ENCODE measurements at places on chromosomes 5 and 9. TPM values are rescaled to one million over a fixed set of nuclear protein-coding genes. Genes with fewer than 3 reads are reported as not detected.
A peak's percentile ranks its signal among the peaks of the same experiment; 100 is the strongest.

SH2D3C gene
- 15.1 TPM for polyA plus RNA-seq

EIF4E1B gene
- not detected for polyA plus RNA-seq

DNA sequence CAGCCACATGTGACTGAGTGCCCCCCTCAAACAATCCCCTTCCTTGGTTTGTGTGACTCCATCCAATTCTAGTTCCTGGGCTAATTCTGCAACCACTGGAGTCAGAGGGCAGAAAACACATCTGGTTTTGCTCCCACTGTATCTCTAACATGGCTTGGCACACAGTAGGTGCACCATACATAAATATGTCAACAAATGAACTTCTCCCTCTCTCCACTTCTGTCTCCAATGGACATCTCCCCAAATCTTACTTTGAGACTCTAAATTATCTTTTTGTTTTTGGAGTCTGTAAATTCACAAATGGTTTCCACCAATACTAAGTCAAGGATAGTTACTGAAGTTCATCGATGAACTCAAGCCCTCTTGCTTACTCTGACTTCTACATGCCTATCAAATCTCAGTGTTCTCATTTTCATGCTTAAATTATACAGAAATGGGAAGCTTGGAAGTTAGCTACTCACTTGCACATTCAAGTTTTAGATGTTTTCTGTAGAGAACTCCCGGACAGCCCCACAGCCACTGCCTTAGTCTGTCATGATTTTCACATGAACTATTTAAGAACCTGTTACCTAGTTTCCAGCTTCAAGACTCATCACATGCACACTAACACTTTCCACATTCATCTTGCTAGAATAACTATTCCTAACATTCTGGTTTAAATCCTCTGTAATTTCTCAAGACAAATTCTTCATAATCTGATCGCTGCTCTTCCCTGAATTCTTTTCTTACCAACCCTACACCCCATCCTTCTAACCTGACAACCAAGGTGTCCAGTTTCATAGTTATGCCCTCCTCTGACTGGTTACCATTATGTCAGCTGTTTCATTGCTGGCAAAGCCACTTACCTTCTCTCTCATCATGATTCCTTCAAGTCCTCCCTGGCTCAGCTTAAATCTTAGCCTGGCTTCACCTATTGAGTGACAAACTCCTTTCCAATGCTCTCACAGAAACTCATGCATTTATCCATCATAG lies 6.0 kb downstream of the RPL37 start:
- DNase-seq, result no peak

GRCh38 chr5:136036293-136036911 lies 7.6 kb downstream of the TGFBI start:
- no peak for DNase-seq

GRCh38 chr5:112217843-112218579 lies 201.1 kb downstream of the EPB41L4A start:
- no peak for DNase-seq

OR1J2 gene
- polyA plus RNA-seq, result not detected

GRCh38 chr9:37923118-37923795 lies 19.3 kb upstream of the SLC25A51 start:
- no peak for DNase-seq

DNA sequence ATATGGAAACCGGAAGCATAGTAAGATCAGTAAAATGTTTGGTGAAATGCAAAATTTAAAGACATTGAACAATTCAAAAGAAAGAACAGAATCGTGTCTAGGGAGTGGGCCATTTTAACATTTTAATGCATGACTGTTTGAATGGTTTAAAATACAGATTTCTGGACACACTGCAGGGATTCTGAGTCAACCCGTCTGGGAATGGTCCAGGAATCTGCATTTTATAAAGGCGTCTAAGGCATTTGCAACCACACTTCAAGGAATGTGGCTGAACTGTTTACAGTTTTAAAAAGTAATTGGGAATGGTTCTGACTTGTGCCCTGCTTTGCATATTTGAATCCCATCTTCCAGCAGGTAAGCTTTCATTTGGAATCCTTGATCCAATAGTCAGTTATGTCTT lies 811.7 kb upstream of the WWC1 start:
- DNase-seq, result no peak

DNA sequence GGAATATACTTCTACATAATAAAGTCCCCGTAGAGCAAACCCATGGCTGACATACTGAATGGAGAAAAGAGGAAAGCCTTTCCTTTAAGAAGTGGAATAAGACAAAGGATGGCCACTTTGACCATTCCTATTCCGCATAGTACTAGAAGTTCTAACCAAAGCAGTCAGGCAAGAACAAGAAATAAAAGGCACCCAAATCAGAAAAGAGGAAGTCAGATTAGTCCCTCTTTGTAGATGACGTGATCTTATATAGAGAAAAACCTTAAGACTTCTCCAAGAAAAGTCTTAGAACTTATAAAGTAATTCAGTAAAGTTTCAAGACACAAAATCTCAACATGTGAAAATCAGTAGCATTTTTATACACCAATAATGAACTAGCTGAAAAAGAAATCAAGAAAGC lies 133.9 kb downstream of the GIN1 start:
- no peak for DNase-seq

BTNL9 gene
- polyA plus RNA-seq, result 6.9 TPM

GRCh38 chr9:126376311-126377175 lies 49.9 kb downstream of the MVB12B start:
- no peak for DNase-seq

DNA sequence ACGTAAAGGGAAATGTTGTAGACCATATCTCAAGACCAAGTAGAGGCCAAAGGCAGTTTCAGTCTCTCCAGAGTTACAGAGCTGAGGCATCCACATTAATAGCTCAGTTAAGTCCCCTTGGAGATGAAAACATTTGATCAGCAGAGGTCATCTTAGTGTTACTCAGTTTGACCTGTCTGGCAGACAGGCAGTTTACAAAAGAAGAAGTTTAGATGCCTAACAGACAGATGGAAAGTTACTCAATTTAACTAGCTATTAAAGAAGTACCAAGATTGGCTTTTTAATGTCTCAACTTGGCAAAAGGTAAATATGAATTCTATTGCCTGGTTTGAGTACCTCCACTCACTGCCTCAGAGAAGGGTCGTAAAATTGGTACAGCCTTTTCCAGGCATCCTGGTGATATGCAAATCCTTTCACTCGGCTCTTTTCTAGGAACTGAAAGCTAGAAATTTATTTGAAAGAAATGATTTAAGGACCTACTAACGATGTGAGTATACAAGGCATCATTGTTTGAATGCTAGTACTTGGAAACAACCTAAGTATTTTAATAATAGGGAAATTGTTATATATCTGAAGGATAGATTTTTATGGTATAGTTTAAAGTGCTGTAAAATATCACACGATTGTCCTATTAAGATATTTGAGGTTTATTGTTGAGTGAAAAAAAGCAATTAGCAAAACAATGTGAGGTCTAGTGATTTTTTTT lies 14.8 kb downstream of the ACO1 start:
- no peak for DNase-seq

GRCh38 chr5:168950241-168950951 lies 350.5 kb downstream of the SLIT3 start:
- DNase-seq, result no peak

ARHGEF28 gene
- 53.2 TPM for polyA plus RNA-seq

- DNase-seq, result peak; percentile 6
These were observed 388.5 kb downstream of the GABRG2 start for GRCh38 chr5:162456086-162456485.

- DNase-seq, result no peak
These were observed 20.5 kb upstream of the IFNK start for GRCh38 chr9:27503623-27504022.

DNA sequence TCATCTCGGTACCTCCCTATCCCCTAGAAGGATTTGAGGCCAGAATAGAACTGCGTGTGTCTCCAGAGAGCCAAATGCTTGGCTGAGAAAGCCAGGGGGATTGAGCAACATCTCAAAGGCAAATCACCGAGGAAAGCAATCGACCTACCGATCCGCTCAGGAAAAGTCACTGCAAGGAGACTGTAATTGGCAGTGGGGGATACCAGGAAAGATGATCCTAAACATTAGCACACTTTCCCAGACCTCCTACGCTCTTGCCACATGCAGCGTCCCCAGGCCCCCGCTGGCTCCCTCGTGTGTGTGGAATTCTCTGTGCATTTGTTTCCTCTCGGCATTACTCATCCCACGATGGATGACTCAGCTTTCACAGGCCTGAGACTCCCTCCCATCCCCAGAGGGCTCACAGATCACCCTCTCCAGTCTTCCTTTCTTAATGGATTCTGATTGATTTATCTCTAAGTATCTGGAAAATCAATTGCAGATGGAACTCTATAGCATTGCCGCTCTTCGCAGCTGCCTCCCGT lies 82.2 kb upstream of the ICE1 start:
- no peak for DNase-seq

DNA sequence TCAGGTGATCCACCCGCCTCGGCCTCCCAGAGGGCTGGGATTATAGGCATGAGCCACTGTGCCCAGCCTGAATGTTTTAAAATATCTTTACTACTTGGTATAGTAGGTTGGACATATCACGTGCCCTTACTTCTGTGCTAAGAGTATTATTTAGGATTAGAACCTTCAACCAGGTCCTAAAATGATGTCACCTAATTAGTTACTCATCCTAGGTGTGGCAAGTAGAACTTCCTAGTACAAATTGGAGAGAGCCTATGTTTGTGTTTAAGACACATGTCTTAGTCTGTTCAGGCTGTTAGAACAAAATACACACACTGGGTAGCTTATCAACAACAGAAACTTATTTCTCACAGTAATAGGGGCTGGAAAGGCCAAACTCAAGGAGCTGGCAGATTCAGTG lies 51.5 kb downstream of the ZFAND5 start:
- no peak for DNase-seq

- DNase-seq, result no peak
These were observed 45.3 kb upstream of the NSMF start for GRCh38 chr9:137504432-137504777.

IFNK gene
- polyA plus RNA-seq, result not detected

DNA sequence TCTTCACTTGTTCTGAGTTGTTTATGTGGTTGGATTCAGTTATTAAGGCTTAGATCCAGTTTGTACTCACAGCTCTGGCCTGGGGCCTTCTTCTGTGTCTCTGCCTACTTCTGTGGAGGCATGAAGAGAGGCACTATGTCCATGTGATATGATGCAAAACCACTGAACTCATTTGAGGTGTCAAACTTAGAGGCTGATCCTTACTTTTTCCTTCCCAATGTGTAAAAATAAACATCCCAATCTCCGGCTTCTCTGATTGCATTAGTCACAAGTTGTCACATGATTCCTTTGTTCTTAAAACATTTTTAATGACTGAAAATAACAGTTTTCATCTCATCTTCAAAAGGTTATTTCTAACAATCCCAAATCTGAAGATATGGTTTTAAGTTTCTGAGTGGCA lies 276.0 kb upstream of the RGMB start:
- DNase-seq, result no peak

- DNase-seq, result no peak
These were observed 185.7 kb upstream of the IL12B start for GRCh38 chr5:159515909-159516415.

DNA sequence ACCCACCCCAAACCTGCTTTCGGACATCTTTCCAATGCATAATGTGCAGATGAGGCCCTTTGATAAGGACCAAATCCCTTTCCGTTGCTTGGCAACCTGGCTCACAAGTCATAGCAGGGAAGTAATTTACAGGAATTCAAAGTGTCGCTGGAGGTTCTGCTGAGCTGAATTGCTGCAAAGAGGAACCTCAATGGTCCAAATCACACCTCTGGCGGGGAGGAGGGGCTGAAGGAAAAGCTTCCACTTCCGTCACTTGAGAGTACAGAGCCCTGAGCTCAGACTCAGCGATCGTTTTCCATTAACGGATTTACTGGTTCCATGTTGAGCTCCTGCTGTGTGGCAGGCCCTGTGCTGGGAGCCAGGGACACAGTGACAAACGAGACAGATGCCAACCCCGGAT lies 99.3 kb downstream of the KCNIP1 start:
- DNase-seq, result no peak

DNA sequence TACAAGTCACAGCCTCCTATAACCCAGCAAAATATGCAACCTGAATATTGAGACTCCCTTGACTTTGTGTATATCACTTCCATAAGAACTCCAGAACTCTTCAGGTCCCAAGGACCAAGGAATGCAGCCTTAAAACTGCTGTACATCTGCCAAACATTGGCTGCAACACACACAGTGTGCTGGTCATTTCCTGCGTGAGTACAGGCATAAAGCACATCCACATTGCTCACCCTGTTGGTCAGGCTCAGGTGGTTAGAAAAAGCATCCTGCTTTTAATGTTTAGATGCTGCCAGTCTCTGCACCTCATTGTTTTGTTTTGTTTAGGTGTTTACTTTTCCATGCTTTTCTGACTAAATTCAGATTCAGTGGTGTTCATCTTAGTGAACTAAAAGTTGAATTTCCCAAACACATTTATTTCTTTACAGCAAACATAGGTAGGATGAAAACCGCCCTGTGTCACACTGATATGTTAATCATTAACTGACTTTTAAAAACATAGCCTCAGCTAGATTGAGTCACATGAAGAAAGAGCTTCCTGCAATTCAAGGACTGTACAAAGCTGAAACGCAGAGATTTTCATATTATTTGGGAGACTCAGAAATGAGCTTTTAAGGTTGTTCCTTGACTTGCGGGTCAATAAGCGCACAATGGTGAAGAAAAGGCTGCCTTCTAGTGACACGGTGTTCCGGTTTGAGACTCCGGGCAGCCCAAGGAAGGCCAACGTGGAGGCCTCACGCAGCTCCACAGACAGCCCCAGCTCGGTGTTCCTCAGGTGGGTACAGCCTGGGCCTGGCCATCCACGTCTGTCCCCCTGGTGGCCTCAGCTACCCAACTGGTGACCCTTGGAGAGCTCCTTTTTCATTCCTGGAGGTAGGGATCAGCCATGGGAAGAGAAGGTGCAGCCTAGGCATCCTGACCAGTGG lies 52.2 kb upstream of the GRAMD2B start:
- no peak for DNase-seq

DNA sequence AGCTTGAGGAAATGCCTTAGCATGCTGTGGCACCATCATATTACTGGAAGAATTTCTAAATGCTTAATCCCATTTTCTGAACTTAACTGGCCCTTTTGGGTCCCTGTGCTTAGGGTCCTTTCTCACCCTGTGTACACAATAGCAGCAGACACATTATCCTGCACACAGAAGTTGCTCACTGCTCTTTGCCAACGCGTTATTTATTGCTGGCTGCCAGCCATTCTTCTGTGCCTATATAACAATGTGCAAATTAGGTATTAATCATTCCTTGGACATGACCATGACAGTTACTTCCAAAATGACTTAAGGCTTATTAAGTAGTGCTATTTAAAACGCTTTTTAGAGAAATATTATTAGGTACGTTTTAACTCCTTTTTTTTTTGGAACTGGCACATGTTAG lies 134.7 kb downstream of the FBN2 start:
- no peak for DNase-seq

- no peak for DNase-seq
These were observed 124.0 kb upstream of the PPP1R26 start for GRCh38 chr9:135355521-135356011.

PCSK5 gene
- polyA plus RNA-seq, result 12.9 TPM

DNA sequence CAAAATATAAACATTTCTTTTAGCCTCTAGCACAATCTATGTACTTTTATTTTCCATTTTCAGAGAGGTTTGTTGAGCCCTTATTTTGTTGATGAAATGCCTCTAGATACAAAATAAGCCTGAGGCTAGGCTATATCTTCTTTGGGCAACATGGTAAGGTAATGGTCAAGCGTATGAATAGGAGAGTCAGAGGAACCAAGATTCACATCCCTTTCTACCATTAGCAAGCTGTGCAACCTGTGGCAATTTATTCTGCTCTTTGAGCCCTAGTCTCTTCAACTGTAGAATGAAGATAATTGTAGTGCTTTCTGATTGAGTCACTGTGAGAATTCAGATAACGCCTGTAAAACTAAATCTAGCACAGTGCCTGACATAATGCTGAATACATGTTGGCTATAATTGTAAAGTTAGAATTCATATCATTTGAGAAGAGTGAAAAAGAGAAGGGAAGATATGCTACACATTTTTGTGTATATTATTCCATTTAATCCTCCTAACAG lies 412.5 kb downstream of the CCDC171 start:
- DNase-seq, result no peak

All from right renal cortex interstitium (tissue), 3 donors.